Body of pancreas (tissue), 4 donors: ENCODE measurements at places on chromosomes 5 and 9.

GRCh38 chr9:110912419-110913291 is 125.6 kb downstream of the LPAR1 start:
- DNase-seq = no peak

- no peak for DNase-seq
These were observed 49.6 kb upstream of the ITGA1 start for GRCh38 chr5:52738095-52738506.

DNA sequence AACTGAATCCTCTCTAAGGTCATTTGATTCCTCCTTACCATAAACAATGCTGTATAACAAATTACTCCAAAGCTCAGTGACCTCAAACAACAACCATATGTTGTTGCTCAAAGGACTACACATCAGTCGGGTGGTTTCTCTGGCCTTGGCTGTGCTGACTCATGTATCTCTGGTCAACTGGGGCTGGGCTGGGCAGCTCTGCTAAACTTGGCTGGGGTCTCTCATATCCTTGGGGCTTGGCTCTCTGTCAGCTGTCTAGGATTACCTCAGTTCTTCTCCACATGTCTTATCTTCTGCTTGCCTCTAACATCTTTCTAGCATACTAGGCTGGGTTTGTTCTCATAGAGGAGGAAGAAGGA is 86.4 kb downstream of the GALNT10 start:
- DNase-seq = peak; percentile 45

GRCh38 chr9:108634204-108634603 is 221.6 kb downstream of the ACTL7B start:
- no peak for DNase-seq

DNA sequence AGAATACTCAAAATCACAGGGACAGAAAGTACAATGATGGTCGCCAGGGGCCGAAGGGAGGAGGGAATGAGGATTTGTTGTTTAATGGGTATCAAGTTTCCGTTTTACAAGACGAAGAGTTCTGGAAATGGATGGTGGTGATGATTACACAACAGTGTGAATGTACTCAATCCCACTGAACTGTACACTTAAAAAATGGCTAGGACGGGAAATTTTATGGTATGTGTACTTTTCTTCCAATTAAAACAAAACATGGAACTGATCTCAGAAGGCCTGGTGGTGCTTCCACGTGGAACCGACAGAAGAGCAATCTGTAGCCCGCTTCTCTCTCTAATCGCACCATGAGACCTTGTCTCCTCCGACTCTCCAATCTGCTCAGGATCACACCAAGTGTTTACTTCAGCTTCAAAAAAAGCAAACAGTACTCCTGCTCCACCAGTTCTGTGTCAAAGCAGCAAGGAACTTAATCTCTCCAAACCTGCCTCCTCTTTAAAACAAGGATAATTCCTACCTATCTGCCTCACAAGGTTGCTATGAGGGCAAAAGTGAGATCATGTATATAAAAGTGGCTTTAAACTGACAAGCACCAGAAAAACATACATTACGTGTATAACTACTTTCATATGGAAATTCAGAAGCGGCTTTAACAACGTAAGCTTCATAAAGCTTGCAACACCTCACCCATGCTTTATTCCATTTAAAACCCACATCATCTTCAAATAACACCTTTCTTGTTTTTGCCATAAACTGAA is 2.1 kb downstream of the ECPAS start:
- DNase-seq = no peak
